ENCODE measurements at places on chromosomes 13 and 19. TPM values are rescaled to one million over a fixed set of nuclear protein-coding genes. Genes with fewer than 3 reads are reported as not detected.

Gene RASL11A
- total RNA-seq, result 2.1 TPM

Gene KASH5
- total RNA-seq, result not detected

- H3K36me3 ChIP-seq, result peaks cover 5% of the 10 kb centered on the region
- peaks cover 22% of the 10 kb centered on the region for H3K27me3 ChIP-seq
- DNase-seq, result peak; percentile 40
- H3K4me3 ChIP-seq, result peak overlapping the region; percentile 90
- peaks cover 12% of the 10 kb centered on the region for H3K4me1 ChIP-seq
- peak overlapping the region; percentile 93 for H3K27ac ChIP-seq
Measured at GRCh38 chr13:33033051-33033812, 17.0 kb downstream of the KL start.

GRCh38 chr13:27440408-27440807, 10.0 kb downstream of the MTIF3 start:
- no peak overlapping the region for H3K27ac ChIP-seq
- no peak for DNase-seq
- H3K36me3 ChIP-seq, result peaks cover 46% of the 10 kb centered on the region
- H3K4me3 ChIP-seq, result peak overlapping the region; percentile 9
- no peaks in the 10 kb centered on the region for H3K27me3 ChIP-seq
- peaks cover 34% of the 10 kb centered on the region for H3K4me1 ChIP-seq

Gene C19orf85
- total RNA-seq, result not detected

Gene ACER1
- 0.54 TPM for total RNA-seq

DNA sequence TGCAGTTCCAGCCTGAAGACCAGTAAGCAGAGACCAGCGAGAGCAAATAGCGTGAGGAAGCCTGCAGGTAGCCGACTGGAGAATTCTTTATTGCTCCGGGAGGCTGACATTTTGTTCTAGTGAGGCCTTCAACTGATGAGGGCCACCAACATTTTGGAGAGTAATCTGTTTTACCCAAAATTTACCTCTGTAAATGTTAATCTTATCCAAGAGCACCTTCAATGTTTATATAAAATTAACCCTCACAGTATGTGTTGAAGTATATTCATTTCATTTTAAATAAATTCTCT, 546.4 kb upstream of the SLITRK5 start:
- H3K4me3 ChIP-seq, result no peak overlapping the region
- H3K27me3 ChIP-seq, result no peaks in the 10 kb centered on the region
- H3K27ac ChIP-seq, result no peak overlapping the region
- H3K36me3 ChIP-seq, result no peaks in the 10 kb centered on the region
- H3K4me1 ChIP-seq, result no peaks in the 10 kb centered on the region

- H3K36me3 ChIP-seq, result peaks cover 2% of the 10 kb centered on the region
- peaks cover 11% of the 10 kb centered on the region for H3K4me1 ChIP-seq
- H3K27me3 ChIP-seq, result no peaks in the 10 kb centered on the region
- H3K27ac ChIP-seq, result peak within 1 kb of the TSS; percentile 74
Measured at GRCh38 chr19:16495982-16496612, at the start of the genes C19orf44 and CALR3. TSS of gene C19orf44 (plus strand) at chr19:16496394. CDS start at chr19:16500793, 4,399 bp downstream. TSS of gene CALR3 (minus strand) at chr19:16496167. CDS start at chr19:16496129, 38 bp downstream.

DNA sequence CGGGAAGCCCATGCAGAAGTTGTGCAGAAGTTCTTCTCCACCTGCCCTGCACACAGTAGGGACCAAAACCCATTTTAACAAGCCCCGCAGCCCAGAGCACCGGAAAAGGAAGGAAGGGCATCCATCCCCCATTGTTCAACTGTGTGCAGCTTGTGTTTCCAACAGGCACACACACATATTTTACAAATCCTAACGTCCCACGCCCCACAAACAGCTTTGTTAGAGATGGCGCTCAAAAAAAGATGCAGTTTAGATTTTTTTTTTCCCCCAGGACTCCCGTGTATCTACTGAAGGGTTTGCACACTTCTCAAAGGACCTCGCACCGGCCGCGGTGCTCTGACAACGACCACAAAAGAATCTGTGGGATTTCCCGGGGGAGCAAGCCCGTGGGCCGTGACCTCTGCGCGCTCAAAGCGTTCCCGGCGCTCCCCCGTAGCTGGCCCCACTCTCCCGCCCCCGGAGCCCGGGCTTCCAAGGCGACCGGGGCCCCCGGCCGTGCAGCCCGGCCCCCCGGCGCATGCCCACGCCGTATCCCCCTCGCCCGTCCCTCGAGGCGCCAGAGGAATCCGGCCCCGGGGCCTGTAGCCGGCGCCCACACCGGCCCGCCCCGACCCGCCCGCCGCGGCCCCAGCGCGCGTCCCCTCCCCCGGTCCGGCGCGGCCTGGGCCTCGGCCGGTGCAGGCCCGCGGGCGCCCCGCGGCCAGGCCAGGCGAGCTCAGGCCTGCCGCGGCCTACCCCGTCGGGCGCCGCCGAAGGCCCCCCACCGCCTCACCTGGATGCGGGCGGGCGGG, 523 bp downstream of the ELAVL1 start:
- H3K27ac ChIP-seq, result peak overlapping the region; percentile 92
- H3K27me3 ChIP-seq, result no peaks in the 10 kb centered on the region
- peak overlapping the region; percentile 97 for H3K4me3 ChIP-seq
- peaks cover 35% of the 10 kb centered on the region for H3K4me1 ChIP-seq
- peaks cover 2% of the 10 kb centered on the region for H3K36me3 ChIP-seq
- DNase-seq, result peak; percentile 40

DNA sequence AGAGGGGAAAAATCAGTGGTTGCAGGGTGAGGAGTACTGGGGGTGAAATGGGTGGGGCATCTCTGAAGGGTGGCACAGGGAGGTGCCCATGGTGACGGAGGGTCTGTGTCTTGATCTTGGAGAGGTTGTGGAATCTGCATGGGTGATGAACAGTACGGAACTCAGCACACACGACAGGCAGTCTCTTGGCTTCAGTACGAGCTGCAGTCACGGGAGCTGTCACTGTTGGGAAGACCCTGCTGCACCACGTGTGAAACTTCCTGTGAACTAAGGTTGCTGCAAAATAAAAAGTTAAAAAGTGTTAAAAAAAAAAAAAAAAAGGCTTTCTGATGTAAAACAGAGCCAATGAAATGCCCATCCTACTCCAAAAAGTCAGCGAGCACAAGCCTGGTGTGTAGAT, 34.3 kb downstream of the TEX29 start:
- H3K27me3 ChIP-seq, result peaks cover 14% of the 10 kb centered on the region
- H3K4me1 ChIP-seq, result no peaks in the 10 kb centered on the region
- H3K27ac ChIP-seq, result no peak overlapping the region
- DNase-seq, result no peak
- H3K36me3 ChIP-seq, result peaks cover 2% of the 10 kb centered on the region

Gene KLK3
- total RNA-seq, result not detected

Gene NPHS1
- 0.40 TPM for total RNA-seq

- no peaks in the 10 kb centered on the region for H3K27me3 ChIP-seq
- H3K4me1 ChIP-seq, result peaks cover 22% of the 10 kb centered on the region
- peak within 1 kb of the TSS; percentile 89 for H3K27ac ChIP-seq
- peaks cover 16% of the 10 kb centered on the region for H3K36me3 ChIP-seq
- peak within 1 kb of the TSS; percentile 94 for H3K4me3 ChIP-seq
- DNase-seq, result peak; percentile 86
Measured at GRCh38 chr13:49996951-49997895, at the start of gene TRIM13. TSS of gene TRIM13 (plus strand) at chr13:49997042. CDS start at chr13:50011941, 14,899 bp downstream.

Gene THSD8
- total RNA-seq, result 10.8 TPM

GRCh38 chr19:10285393-10285792, 1.4 kb upstream of the ICAM4 start:
- no peak overlapping the region for H3K4me3 ChIP-seq
- peaks cover 24% of the 10 kb centered on the region for H3K27me3 ChIP-seq
- H3K27ac ChIP-seq, result peak overlapping the region; percentile 5
- no peak for DNase-seq
- H3K4me1 ChIP-seq, result peaks cover 36% of the 10 kb centered on the region

GRCh38 chr13:50250401-50250800, 235.2 kb downstream of the KCNRG start:
- DNase-seq, result no peak
- peaks cover 16% of the 10 kb centered on the region for H3K4me1 ChIP-seq
- no peak overlapping the region for H3K27ac ChIP-seq
- H3K4me3 ChIP-seq, result no peak overlapping the region

Gene ZGLP1
- 5.0 TPM for total RNA-seq

All from activated naive CD8-positive, alpha-beta T cell treated with anti-CD3 and anti-CD28 coated beads, Interleukin-2, amount 10 ng/mL, durations not matched to agents 7 days and 5 days (primary cell).